ENCODE measurements at places on chromosomes 2 and 18.

- DNase-seq = no peak
Observed at GRCh38 chr18:46413684-46414083, 243.3 kb downstream of the LOXHD1 start.

DNA sequence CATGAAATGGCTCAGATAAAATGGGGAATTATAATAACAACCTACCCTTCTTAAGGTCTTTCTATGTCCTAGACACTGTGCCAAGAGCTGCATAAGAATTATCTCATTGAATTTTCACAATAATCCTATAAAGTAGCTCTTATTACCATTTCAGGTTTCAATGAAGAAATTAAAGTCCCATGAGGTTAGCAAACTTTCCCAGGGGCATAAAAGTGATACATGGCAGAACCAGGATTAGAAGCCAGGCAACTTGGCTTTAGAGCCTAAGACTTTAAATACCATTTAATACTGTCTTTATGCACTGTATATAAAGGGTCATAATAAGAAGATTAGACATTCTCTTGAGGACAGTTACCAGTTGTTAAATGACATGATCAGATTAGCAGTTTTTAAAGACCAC lies 130.1 kb downstream of the GCA start:
- no peak for DNase-seq

DNA sequence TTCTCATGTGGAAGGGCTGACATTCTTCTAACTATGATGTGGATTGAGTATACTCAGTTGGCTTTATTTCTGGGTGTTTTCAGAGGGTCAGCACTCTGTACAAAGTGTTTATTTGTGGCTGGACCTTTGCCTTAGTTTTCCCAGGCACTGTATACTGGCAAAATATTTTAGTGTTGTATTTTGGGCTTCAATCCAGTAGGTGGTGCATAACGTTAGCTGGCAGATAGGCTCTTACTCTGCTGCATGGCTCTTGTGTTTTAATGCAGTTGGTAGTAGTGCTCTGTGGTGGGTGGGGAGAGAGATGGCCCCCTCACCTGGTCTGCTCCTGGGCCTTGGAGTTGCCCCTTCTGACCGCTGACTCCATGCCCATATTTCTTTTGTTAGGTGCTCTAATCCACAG lies 75.6 kb upstream of the REG3A start:
- DNase-seq = peak; percentile 11

- DNase-seq = no peak
Observed at GRCh38 chr2:206176121-206176520, 16.4 kb downstream of the EEF1B2 start.

DNA sequence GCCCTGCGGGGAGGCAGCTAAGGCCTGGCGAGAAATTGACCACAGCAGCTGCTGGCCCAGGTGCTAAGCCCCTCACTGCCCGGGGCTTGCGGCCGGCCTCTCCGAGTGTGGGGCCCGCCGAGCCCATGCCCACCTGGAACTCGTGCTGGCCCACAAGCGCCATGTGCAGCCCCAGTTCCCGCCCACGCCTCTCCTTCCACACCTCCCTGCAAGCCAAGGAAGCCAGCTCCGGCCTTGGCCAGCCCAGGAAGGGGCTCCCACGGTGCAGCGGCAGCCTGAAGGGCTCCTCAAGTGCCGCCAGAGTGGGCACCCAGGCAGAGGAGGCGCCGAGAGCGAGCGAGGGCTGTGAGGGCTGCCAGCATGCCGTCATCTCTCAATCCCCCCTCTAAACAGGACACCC lies 304.6 kb upstream of the FAM98A start:
- no peak for DNase-seq

- no peak for DNase-seq
Observed at GRCh38 chr2:73116182-73116960, 3.6 kb upstream of the RAB11FIP5 start.

GRCh38 chr2:29056452-29056851 lies 17.9 kb downstream of the PCARE start:
- no peak for DNase-seq

GRCh38 chr2:239106314-239106908 lies 258.5 kb downstream of the TWIST2 start:
- DNase-seq = peak; percentile 57

- peak; percentile 23 for DNase-seq
Observed at GRCh38 chr2:30446602-30447148, 371 bp upstream of the LCLAT1 start.

- DNase-seq = no peak
Observed at GRCh38 chr2:173874894-173875237, 90.3 kb downstream of the SP3 start.

DNA sequence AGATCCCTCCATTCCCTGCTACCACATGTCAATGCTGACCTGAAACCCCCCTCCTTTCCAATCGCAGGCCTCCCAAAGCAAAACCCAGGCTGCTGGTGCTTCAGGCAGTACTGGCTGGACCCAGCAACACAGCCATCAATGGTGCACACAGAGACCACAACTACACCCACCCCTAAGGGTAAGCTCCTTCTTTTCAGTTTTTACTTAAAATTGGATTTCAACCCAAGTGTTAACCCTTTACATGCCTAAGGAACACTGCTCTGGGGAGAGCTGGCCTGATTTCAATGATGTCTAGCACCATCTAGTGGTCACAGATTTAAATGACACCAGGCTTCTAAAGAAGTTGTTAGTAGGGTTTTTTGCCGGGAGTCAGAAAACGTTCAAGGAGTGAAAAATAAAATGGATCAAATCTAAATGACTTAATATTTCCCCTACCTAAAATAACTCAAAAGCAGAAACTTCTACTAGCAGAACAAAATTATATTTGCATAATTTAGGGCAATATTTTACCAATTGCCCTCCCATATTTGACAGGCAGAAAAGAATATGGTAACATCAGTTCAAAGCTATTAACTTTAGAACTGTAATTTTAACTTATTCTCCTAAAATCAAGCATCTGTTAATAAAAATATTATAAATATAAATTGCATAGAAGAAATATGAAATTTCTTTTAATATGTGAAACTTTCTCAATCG lies 24.6 kb downstream of the FECH start:
- DNase-seq = peak; percentile 69

DNA sequence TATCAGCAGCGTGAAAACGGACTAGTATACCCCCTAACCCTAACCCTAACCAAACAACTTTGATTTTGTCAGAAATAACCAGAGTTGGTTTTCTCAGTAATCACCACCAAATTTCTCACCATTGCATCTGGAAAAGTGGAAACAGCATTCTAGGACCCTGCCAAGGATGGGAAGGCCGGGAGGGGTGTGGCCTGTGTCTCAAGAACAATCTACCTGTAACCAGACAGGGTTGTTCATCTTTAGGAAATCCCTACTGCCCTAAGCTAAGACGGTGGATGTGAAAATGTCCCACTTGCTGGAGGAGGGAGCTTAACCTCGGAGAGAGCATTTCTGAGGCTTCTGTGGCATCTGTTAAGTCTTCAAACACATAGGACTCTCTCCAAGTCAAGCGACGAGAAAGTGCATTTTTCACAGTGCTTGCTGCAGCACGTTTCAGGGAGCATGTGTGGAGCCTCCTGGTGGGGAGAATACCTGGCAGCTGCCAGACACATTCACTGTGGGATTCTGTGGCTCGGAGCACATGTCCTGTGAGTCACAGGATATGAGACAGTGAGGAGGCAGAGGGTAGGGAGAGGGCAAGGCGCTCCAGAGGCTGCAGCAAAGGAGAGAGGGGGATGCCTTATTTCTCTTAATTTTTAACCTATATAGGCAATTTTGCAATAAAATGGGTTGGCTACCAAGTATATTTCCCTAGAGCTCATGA lies 207.5 kb downstream of the SPP2 start:
- DNase-seq = peak; percentile 94

DNA sequence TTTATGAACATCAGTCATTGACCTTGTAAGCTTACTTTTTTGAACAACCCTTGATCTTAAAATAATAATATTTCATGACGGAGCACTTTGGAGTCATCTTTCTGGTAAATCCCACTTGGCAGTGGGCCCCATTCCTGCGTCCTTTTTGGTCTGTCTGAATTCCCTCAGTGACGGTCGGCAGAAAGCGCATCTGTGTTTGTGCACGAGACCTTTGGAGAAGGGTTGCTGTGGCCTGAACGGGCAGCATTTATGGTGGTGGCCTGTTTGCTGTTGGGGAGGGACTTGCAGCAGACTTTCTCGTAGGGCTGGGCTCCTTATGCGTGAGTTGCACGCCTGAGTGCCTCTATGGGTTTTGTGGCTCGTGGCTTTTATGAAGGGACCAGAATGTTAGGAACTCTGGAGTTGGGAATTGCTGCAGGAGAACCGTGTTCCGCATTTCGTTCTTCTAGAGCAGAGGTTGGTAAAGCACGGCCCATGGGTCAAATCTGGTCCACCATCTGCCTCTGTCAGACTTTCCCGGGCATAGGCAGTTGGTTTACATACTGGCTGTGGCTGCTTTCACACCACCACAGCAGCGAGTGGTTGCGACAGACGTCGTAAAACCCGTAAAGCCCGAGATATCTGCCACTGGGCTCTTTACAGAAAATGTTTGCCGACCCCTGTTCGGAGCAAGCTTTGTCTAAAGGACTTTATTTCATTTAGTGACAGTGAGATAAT lies 30.8 kb downstream of the LPIN1 start:
- no peak for DNase-seq

- no peak for DNase-seq
Observed at GRCh38 chr2:105413206-105413605, 14.4 kb upstream of the FHL2 start.

DNA sequence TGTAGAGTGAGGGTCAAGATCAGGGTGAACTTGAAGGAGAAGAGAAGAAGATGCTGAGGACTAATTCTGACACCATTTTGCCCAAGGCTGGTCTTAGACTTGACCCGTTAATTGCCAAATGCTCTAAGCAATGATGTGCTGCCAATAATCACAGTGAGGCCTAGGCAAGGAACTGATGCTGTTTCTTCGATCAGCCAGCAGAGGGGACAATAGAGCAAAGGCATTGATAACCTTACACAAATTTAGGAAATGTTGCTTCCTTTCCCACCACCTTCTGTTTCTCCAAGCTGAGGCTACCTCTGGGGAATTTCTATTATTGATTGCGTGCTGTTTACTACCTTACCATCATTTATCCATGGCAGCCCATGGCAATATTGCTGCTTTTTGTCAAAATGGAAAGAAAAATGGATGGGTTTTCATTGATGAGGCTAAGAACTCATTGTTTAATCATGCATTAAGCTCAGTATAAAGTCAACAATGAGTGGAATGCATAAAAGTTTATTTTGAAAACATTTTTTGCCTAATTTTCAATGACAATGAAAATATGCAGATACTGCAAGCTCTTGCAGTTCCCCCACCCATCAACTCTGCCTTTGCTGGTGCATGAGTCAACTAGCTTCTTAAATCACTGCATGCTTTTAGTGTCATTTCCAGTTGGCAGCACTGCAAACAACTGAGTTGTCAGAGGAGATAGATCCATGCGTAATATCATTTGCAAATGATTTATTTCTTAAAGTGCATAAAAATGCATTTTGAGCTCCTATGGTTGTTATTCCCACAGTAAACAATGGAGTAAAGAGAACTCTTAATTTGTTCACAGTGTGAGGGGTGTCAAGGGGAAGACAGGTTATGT lies 116.4 kb upstream of the NYAP2 start:
- DNase-seq = peak; percentile 42

DNA sequence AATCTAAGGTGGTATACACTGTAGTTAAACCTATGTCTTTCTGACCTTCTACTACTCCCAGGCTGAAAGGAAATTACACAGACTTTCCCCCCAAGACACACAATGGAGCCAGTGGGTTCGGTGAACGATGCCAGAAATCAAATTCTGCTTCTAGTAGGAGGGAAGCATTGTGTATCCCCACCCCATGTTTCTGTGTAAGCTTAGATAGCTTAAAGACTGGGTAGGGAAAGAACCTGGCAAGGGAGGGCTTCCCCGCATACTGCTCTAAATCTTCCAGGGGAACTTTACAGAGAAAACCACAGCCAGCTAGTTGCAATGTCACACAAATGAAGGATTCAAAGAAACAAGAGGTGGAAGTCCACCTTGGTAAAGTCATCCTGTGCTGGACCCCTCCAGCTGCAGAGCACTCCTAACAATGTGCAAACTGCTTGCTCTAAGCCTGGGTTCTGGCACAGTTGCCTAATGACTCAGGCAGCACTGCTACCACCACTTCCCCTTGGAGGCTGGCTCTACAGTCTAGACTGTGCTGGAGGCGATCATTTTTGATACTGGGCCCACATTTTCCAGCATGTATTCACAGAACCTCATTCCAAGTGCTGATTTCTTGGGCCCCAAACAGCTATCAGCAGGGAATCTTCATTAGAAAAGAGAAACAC lies 47.5 kb downstream of the TRIB2 start:
- DNase-seq = peak; percentile 1

- no peak for DNase-seq
Observed at GRCh38 chr2:195505701-195506100, 151.3 kb upstream of the SLC39A10 start.

DNA sequence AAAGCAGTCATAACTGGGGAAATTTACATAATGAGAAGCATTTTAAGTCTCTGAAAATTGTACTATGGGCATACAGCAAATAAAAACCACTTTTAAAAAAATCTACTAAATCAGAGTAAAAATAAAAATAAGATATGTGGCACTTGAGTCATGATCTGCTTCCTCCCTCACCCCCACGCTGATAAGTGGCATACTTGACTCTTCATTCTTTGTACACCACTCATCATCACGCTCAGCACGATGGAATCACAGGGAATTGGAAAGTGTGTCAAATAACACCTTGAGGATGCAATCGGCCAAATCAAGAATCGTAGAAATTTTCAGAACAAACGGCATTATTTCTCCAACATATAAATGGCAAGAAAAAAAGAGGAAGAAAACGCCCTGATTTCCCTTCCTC lies 41.1 kb upstream of the REG3G start:
- no peak for DNase-seq

GRCh38 chr2:205407984-205408383 lies 274.3 kb upstream of the NRP2 start:
- DNase-seq = no peak

- DNase-seq = no peak
Observed at GRCh38 chr2:149346272-149346671, 15.9 kb downstream of the LYPD6 start.

DNA sequence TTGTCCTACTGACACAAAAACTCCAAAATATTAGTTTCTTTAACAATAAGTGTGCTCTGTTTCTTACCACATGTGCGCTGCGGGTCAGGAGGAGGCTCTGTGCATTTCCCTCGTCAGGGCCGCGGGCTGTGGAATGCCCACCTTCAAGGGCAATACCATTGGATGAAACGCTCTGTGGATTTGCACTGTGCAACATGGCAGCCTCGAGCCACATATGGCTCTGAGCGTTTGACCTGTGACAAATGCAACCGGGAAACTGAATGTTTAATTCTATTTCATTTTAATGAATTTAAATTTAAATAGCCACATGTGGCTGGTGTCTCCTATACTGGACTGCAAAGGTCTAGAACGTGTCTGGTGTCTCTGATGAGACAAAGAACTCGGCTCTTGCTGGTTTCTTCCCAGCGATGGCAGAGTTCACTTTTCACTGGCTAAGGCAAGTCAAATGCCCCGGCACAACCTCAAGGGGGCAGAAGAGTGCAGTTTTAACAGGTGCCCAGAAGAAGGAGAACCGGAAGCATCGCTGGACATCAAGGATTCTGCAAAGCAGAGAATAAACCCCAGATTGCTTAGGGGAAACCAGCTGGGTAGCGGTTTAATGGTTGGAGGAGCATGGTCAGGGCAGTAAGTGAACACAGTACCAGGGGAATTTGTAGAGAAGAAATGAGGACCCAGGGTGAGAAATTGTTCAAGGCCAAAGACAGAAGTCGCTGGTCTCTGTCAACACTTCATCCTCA lies 37.0 kb upstream of the TMEM18 start:
- DNase-seq = peak; percentile 64

All from RKO (cell line).